ENCODE measurements at places on chromosomes 2 and 18.

DNA sequence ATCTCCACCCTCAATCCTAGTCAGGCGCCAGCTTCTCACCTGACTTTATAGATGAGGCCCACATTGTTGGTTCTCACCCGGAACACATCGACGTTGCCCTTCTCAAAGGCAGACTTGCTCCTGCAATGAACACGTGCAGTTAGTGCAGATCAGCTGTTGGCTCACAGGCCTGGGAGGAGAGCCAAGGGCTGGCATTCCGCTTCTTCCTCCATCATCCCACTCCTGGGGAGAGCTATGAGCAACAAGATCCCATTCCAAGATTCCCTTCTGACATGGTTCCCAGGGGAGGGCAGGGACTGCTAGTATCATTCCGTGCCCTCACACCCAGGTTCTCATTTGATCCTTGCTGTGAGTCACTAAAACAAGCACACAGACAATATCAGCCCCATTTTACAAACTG is 15.1 kb downstream of the LOXHD1 start:
- no peak for DNase-seq

- DNase-seq: no peak
Observed at GRCh38 chr2:207405150-207405549, 124.6 kb upstream of the CREB1 start.

DNA sequence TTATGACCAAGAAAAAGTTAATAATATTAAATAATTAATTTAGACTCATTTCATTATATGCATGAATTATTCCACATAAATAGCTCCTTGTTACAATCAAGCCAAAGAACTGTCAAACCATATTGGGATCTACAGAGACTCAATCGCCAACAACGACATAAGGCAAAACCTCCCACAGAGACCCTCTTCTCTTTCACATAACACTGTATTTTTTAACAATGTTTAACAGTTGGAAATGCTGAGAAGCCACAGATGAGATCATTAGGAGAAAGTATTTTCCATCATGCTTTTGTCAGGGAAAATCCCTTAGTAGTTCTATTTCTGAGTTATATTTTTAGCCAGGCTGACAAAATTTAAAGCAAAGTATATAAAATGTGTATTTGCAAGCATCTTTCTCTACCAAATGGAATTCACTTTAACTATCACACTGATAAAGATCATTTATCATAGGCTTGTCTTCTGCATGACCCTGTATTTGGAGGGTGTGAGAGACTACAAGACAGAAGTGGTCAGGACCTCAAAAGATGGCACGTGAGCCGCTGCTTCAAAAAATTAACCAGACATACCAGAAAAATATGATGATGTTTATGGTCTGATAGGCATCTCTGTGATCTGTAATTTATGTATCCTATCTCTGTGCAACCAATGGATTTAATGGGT is 383.8 kb downstream of the NRXN1 start:
- no peak for DNase-seq

DNA sequence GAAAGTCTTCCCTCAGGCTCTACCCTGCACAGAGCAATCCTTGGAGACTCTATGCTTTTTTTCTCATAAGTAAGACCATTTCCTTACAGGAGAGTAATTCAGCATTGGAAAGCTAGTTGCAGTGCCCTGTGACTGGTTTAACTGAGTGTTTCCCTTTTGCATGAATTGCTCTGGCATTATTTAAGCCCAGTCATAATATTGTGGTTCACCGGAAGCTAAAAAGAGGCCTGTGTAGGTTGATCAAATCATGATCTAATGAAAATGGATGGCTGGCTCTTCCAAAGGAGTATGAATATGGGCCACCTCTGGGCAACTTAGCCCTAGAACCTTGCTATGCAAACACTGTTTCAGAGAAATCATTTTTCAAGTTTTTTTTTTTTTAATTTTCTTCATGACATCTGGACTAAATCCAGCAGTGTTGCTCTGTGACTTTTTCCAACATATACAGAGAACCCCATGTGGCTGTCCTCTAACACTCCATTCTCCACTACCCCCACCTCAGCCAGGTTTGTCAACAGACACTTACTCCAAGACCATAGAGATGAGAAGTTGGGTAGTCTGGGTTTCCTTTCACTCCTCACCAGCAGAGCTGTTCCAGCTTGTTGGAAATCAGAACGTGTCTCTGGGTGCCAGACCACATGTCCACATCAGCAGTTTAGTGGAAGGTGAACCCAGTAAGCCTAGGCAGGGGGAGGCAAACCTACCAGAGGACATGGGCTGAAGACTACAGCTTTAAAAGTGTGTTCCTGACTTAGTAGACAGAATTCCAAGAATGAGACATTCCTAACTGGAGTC is 175.2 kb upstream of the SLC14A2 start:
- no peak for DNase-seq

GRCh38 chr2:168552450-168552856 is 96.4 kb downstream of the CERS6 start:
- no peak for DNase-seq

GRCh38 chr18:32867330-32867729 is 94.5 kb upstream of the KLHL14 start:
- DNase-seq: no peak

GRCh38 chr18:13225261-13225660 is 6.7 kb downstream of the LDLRAD4 start:
- no peak for DNase-seq

- DNase-seq: no peak
Observed at GRCh38 chr2:58667137-58667774, 426.1 kb upstream of the FANCL start.

DNA sequence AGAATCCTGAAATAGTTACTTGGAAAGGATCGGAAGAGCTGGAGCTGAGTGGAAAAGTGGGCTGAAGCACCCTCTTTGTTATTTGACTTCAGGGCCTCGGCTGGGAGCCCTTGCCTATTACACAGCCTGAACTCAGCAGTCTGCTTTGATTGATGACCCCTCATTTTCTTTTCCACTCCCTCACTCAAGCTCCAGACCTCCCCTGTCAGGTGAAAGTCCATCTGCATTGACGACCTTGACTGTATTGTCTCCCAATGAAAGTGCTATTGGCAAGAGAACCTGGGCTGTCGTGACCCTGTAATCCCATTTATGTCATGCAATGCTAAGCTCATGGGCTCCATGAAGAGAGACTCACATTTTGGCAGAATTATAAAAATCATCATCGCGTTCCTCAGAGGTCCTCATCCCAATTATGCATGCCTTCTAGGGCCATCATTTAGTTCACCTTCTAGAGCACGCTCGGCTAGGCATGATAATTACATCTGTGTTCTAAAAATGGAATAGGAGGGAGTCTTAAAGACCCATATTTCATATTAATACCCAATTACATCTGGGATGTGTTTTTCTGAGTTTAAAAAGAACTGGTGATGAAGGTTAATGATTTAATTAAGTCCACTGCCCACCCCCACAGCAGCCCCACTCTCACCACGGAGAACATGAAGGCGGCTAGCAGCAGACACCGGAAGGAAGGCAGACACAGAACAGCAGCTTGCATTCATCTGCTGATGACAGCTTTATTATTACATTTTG is 472.5 kb downstream of the PID1 start:
- no peak for DNase-seq

- no peak for DNase-seq
Observed at GRCh38 chr2:105081006-105081601, 43.2 kb downstream of the MRPS9 start.

DNA sequence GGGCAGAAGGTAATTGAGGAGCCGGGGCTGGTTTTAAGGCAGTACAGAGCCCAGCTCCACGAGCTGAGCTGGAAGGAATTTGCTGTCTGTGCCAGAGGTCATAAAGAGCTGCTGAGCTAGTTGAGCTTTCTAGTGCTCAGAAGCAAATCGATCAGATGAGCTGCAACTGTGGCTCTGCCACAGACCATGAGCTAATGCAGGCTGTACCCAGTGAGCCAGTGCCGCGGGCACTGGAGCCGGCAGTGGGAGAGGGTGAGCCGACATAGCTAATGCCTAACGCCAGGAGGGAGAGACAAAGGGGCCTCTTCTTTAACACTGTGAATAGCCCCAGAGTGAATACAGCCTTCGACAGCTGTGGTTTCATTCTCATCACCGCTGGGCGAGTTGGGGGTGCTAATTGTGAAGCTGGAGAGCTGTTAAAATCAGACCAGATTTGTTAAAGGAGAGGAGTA is 410.1 kb upstream of the TCF4 start:
- DNase-seq: no peak

DNA sequence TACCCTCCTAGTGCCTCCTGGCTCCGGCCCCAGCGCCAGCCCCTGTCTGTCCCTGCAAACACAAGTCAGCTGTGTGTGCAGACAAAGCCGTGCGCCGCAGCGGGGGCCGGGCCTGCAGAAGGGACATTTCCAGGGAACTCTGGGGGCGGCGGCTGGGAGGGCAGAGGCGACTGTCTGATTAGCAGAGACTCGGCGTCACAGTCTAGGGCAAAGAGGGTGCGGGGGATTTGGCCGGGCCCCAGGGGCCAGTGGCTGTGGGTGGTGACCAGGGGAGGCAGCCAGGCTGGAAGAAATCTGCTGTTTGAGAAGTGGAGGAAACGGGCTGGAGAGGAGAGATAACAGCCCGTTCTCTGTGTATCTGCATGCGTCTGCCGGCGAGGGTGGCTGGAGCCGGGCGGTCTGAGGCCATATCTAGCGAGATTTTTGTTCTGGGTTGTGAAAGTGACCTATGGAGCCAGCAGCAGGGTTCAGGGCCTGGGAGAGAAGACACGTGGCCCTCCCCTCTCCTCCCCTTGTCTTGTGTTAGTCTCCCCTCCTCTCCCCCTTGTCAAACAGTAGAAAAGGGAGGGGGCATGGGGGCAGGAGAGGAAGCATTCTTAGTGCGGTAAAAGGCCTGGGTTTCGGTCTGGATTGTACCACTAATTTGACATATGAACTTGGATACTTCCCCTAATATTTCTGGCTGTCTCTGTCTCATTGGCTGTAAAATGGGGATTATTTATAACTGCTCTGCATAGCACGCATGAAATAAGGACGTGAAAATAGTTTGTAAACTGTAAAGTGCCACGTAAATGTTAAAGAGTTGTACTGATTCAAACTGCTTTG is 169.4 kb downstream of the SMAD7 start:
- DNase-seq: no peak

- DNase-seq: no peak
Observed at GRCh38 chr18:74255131-74255616, 36.6 kb downstream of the CYB5A start.

DNA sequence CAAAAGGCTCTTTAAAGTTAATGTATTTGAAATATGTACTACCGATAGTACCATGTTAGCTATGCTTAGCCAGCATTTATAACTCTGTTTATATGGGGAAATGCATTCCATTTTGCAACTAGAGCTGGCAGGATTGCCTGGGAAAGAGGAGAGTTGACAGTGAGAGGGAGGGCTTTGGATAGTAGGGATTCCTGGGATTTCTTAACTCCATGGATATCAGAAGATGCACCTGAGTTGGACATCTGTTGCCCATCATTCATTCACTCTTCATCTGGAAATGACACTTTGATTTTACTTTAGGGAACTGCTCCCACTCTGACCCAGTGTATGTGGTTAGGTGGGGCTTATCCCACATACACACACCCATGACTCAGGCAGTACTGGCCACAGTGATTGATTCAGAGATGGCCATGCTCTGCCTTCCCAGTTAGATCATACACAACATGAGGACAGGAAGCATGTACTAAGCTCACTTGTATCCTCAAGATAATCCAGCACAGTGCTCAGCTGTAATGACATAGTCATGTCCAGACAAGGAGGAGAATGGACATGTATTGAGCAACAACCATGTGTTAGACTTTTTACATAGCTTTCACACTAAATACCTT is 248.8 kb downstream of the MREG start:
- DNase-seq: no peak

DNA sequence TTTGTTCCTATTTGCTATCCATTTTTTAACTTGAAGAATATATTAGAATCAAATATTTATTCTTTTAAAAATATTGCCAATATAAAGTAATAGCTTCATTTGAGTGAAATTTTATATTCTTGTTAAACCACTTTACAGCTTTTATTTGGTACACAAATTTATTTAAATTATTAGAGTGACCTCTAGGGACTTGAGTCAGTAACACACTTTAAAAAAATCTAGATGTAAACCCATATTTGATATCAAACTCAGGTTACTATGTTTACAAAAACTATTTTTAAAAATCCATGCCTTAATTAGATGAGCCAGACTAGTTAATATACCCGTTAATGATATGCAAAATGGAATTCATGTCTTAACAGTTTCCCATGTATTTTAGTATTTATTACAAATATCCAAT is 134.6 kb downstream of the MAP4K4 start:
- no peak for DNase-seq

DNA sequence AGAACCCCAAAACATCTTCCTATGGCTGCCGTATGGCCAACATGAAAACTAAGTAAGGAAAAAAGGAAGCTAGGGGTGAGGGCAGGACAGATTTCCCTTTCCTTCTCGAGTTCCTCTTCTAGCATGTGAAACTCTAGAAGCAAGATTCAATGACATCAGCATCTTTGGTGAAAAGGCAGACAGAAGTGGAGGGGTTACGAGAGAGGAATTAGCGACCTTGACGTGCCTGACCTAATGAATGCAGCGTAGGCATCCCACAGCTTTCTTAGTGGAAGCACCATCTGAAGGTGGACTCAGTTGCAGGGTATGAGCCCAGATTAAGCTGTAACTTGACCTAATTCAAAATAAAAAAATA is 47.9 kb upstream of the PELI1 start:
- no peak for DNase-seq

GRCh38 chr2:197200051-197200761 is 110.4 kb downstream of the ANKRD44 start:
- no peak for DNase-seq

DNA sequence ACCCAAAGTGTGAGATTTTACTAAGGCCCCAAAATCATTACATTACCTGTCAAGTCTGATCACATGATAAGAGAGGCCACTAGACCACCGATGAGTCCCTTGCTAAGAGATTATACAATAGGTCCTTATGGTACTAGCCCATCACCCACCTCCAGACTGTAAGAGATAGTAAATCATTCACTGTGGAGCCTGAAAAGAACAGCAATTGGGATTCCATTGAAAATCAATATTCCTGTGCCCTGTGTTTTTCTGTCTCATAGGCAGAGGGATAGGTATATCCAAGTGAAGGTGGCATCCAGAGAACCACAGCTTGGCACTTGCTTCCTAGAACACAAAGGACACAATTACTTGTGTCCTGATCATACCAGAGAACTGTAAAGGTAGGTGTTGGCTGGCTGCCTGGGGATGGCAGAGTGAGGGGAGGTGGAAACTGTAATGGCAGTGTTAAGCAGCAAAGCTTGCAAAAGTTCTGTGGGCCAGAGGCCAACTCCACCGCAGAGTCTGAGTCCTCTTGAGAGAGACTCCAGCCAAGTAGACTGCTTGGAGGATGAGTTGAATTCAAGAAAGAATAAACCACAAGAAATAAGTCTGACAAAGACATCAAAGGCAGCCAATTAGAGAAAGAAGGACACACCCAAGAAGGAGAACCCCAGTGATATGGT is 102.0 kb upstream of the PIEZO2 start:
- DNase-seq: no peak

DNA sequence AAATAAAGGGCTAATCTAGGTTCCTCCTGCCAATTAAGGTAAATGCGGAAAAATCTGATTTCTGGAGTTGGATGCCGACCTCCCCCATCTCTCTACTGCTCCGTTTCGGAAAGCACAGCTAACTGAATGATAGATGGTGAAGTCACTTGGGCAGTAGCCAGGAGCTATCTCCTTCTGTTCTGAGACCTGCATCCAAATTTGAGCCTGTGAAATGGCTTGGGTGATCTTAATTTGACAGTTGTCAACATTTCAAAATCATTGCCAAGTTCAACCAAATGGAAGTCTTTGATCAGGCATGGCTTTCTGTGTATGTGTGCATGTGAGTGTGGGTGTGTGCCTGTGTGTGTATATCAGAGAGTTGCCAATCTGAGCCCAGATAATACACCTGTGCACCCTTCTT is 217.2 kb downstream of the ZNF516 start:
- DNase-seq: no peak

Data from CD4-positive, alpha-beta T cell treated with Interleukin-2 at 100 ng/mL for 4 hours (primary cell).